ENCODE measurements at places on chromosomes 4 and X.

DNA sequence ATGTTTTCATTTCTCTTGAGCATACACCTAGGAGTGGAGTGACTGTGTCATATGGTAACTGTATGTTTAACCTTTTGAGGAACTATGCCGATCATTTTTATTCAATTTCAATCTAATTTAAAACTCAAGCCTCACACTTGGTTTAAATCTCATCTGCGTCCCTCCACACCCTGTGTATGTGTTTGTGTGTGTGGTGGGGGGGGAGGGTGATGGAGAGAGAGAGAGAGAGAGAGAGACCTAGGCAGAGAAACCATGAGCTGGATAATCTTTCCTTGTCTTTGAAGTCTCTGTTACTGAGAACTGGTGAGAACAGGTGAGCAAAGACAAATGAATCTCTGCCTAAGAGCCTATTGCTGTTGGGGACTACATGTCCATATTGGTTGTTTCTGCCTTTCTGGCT lies 105.0 kb downstream of the ARHGAP24 start:
- no peak for DNase-seq

DNA sequence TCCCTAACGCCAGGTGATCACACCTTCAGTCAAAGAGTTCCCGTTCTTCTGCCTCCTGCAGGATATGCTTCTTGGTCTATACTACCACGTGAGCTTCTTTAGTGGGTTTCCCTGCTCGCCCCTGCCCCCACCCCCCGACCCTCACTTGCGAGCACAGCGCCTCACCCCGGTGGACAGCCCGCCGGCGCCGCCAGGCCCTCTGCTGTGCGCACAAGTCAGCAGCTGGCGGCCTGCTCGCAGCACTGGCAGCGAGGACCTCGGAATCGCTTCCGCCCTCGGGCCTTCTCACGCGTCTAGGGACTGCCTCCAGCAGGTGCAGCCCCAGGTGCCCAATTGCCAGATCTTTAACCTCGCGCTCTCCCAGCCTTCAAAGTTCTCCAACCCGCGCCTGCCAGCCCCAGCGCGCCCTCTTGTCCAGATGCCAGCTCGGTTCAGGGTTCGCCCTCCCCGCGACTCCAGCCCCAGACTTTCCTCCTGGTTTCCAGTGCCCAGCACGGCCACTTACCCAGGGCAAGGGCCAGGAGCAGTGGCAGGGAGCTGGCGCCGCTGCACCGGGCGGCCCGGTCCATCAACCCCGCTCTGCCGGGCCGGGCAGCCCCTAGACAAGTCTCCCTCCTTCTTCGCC lies 454 bp downstream of the BTC start:
- DNase-seq = peak; percentile 84

DNA sequence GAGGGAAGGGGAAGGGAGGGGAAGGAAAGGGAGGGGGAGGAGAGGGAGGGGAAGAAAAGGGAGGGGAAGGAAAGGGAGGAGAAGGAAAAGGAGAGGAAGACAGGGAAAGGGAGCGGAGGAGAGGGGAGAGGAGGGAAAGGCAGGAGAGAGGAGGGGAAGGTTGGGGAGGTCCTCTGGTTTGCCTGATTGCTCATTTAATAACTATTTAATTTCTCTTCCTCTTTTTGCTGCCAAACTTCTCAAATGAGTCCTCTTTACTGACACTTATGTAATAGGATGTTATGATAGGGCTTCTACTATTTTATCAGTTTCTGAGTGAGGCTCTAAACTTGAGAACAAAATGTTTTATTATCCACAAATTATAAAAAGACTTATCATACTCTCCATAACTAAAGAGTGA lies 35.4 kb upstream of the PPA2 start:
- DNase-seq = no peak

GRCh38 chr4:164596927-164597326 lies 157.0 kb upstream of the SMIM31 start:
- no peak for DNase-seq
